ENCODE measurements at places on chromosomes 12 and 14.

DNA sequence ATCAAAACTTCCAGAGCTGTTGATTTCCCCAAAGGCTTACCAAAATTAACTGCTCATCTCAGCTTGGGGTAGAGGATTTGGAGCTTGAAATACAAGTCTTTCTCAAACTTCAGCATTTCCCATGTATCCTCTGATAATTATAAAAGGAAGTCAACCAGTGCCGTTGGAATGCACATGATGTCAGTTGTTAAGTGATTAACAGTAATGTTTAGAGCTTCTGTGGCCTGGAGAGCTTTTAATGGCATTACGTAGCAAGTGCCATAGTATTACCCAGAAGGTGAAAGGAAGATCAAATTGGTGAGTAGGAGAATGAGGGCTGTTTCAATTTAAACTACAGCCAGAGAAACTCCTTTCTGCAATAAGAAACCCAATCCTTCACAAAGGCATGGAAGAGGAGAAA lies 62.5 kb upstream of the PTPRR start:
- no peak for DNase-seq

DNA sequence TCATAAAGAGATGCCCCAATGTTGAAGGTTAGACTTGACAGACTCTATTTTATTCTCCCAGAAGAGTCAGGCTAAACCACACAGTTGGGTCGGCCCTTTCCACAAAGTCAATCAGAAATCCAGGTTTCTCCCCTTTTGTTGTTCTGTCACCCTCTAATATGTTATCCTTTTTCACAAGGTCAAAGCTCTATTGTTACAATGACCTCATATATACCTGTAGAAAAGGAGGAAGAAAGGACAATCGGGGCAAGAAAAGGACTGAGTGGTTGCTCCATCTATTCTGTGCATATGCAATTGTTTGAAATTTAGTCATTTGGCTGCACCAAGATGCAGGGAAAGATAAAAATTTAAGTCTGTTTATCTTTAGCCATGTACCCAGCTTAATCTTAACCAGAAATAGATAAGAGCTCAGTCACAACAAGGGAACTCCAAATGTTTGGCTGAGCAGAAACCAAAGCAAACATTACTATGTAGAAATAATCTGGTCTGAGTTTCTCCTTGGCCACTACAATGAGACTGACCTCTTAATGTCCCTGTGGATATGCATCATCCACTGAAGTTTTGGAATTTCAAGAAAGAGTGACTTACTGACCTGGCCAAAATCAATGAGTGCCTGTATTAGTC lies 503.7 kb downstream of the GALC start:
- no peak for DNase-seq

DNA sequence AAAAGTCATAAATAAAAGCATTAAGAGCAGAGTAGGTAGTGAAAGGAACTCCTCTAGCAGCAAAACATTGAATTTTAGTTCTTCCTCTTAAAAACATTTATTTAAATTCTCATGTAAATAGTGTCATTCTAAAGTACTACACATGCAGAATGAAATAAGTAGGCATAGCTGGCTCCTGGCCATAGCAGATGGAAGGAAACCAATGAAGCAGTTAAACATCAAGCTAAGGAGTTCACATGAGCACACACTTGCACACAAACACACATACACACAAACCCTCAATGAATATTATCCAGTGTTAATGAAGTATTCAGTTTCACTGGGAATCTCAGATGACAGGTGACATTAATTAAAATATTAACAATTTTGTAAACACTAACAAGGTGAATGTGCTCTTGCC lies 69.3 kb downstream of the SLC35F4 start:
- DNase-seq: no peak

- DNase-seq: no peak
These were observed 12.2 kb downstream of the SYCP3 start for GRCh38 chr12:101727098-101727497.

GRCh38 chr14:105859717-105860614 lies 333.6 kb downstream of the TMEM121 start:
- peak; percentile 57 for DNase-seq

- DNase-seq: no peak
These were observed 414.8 kb upstream of the STXBP6 start for GRCh38 chr14:25464772-25465171.

- DNase-seq: no peak
These were observed 67.9 kb downstream of the DPF3 start for GRCh38 chr14:72826039-72826438.

GRCh38 chr14:102540315-102541028 lies 30.9 kb upstream of the ANKRD9 start:
- no peak for DNase-seq

GRCh38 chr14:74514471-74514941 lies 20.9 kb downstream of the ISCA2 start:
- no peak for DNase-seq

DNA sequence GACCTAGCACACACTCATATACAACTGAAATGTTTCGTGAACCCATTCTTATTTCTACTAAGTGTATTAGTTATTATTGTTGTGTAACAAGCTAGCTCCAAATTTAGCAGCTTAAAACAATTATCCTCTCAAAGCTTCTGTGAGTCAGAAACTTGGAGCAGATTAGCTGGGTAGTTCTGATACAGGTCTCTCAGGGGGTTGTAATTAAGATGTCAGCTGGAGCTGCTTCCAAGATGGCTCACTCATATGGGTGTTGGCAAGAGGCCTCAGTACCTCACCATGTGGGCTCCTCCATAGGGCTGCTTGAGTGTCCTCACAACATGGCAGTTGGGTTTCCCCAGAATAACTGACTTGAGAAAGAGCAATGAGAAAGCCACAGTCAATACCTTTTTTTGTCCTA lies 9.8 kb downstream of the GPR135 start:
- no peak for DNase-seq

GRCh38 chr14:20555845-20556244 lies 5.0 kb downstream of the RNASE9 start:
- DNase-seq: no peak

DNA sequence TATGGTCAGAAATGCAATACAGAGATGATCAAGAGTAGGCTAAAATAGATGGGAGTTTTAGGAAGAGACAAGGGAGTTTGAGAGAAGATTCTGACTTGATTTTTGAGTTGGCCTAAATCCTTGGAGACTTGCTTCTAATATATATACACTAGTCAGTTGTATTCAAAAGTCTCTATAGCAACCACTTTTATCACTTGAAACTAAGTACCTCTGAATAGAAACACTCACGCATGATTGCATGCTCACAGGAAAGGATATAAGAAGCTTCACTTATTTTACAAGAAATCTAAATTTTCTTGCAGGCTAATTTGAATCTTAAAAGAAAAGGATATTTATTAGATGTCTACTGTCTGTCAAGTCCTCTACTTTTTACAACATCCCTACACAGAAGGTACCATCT lies 316.8 kb downstream of the SNAPC1 start:
- DNase-seq: no peak

DNA sequence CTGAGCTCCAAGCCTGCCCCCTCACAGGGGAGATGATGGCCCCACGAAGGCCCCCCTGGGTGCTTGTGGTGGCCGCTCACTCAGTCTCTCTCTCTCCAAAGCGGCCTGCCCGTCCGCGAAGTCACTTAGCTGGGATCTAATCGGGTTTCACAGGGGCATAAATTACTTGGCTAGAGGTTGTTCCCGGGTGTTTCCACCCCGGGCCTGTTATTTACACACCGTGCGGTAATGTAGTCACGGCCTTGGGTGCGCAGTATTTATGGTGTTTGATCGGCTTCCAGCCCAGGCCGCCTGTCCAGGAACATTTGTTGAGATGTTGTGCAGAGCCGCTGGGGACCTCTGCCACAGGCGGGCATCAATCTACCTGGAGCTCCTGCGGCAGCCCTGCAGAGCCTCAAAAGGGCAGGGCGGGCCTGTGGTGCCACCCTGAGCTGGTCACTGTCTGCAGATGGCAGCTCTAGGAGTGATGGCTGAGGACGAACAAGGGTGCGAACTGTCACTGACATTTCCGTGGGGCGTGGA lies 91.2 kb downstream of the KIF26A start:
- no peak for DNase-seq
